ENCODE measurements at places on chromosomes 7 and 10. TPM values are rescaled to one million over a fixed set of nuclear protein-coding genes. Genes with fewer than 3 reads are reported as not detected.

GRCh38 chr7:1290026-1290678, 57.5 kb downstream of the UNCX start:
- DNase-seq: no peak

DNA sequence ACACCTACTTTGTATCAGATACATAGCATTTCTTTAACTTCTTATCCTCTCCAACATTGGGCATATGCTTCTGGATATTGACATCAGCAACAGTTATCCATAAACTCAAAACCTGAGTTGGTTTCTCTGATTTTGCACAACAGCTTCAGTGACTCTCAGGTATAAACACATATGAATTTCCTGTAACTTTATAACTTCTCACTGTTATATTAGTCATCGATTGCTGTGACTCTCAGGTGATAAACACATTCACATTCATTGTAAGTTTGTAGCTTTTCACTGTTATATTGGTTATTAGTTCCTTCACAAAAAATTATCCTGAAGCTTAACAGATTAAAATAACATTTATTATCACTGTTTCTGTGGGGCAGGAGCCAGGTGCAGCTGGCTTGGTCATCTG, 57.0 kb downstream of the ASAH2B start:
- DNase-seq: no peak

- no peak for DNase-seq
Observed at GRCh38 chr7:22809902-22810642, 12.6 kb downstream of the TOMM7 start.

GRCh38 chr10:89966211-89966610, 264.8 kb downstream of the KIF20B start:
- no peak for DNase-seq

DNA sequence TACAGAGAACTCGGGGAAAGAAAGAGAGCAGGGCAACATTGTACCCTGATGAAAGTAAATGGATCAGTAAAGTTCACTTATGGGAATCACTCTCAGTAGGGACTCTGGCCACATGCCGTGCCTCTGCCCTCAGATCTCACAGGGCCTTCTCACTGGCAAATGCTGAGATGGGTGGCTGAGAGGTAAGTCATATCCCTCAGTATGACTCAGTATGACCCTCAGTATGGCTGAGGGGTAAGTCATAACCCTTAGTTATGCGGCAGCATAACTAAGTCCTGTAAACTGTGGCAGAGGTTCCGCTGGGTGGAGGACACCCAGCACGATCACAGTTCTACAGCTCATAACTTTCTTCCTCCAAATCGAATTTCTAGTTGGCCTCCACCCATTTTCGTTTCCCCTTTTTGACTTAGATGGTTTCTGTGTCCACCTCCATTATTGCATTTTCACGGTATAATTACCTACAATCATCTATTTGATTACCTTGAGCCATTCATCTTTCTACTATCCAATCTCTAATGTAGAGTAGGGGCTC, 26.5 kb upstream of the WNT16 start:
- peak; percentile 91 for DNase-seq

- peak; percentile 37 for DNase-seq
Observed at GRCh38 chr10:90378524-90379076, 479.2 kb downstream of the HTR7 start.

DNA sequence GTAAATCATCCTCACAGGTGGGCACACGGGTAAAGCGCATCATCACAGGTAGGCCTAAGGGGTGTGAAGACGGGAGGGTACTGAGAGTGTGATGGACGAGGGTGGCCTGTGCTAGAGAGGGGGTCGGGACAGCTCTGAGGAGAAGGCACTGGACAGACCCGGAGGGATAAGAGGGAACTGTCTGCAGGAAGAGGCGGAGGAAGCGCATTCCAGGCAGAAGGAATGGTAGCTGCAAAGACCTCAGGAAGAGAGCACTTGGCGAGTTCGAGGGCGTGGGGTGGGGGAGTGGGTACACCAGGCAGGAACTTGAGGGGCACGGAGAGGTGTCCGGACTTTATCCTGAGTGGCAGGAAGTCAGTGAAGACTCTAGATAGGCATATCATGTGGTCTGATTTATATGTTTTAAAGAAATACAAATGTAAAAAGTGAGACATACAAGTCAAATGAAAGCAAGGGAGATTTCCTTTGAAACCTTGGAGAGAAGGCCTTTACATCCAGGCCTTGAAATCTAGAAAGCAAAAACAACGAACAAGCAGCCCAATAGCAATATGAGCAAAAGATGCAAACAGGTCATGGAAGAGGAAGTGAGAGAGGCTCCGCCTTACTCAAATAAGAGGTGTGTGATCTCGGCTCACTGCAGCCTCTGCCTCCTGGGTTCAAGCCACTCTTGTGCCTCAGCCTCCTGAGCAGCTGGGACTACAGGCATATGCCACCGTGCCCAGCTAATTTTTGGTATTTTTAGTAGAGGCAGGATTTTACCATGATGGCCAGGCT, 3.6 kb downstream of the LHPP start:
- no peak for DNase-seq

GRCh38 chr10:117928741-117929140, 118.0 kb downstream of the RAB11FIP2 start:
- DNase-seq: no peak

TRPV6 gene
- not detected for total RNA-seq

SLC26A3 gene
- total RNA-seq: not detected

OR6V1 gene
- not detected for total RNA-seq

MRPS24 gene
- 174 TPM for total RNA-seq

GPR37 gene
- total RNA-seq: 0.79 TPM

SCIN gene
- total RNA-seq: 0.03 TPM
